C1 segment of cervical spinal cord (tissue), 14 donors: ENCODE measurements at places on chromosomes 16 and 17.

GRCh38 chr17:50627782-50628601 is 6.7 kb upstream of the ABCC3 start:
- DNase-seq = no peak

GRCh38 chr17:9677896-9678295 is 32.6 kb downstream of the USP43 start:
- DNase-seq = no peak

DNA sequence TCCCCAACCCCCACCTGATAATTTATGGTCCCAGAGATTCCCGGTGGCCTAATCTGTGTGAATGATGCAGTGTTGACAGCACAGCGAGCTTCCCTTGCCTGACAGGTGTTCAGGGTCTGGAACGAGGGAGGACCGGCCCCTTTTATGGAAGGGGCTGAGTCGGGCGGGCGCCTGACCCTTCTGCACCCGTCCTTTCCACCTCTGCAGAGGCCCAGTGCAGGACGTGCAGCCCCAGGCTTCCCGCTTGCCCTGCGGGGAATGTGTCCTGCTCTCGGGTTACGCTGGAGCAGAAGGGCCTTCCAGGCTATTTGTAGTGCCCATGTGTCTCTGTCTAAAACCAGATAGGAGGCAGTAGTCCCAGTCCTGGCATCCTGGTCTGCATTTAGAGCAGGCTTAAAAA is 16.2 kb downstream of the SMTNL2 start:
- DNase-seq = no peak

DNA sequence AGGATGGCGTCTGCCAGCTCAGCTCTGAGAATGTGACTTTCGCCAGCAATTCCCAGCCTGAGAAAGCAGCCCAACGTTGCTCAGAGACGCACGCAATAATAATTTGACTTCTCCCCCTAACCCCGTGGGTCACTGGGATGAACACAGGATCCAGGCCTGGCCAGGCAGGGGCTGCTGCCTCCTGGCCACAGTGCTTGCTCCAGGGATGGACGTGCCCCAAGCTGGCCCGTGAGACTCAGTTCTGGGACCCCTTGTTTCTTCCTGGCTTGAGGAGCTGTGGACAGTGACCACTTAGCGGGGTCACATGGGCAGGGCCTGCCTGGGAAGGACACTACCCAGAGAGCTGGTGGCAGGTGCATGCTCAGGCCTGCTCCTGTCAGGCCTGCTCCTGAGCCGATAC is 13.5 kb upstream of the DPEP1 start:
- no peak for DNase-seq

DNA sequence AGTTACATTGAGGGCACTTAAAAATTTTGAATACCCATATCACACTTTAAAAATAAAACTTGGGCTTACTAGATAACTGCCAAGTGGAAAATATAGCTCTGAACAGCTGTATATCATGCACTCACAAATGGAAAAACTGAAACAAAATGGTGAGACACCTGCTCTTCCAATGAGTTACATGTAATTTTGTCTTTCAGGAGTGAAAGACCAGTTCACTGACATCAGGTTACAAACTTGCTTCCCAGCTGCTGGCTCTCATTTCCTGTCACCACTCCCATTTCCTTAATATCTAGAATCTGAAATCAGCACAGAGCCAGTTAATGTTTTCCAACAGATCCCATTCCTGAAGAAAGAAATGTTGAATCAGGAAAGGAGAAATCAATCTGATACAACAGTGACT is 10.8 kb downstream of the CSNK2A2 start:
- no peak for DNase-seq
